ENCODE measurements at places on chromosomes 3 and 15. TPM values are rescaled to one million over a fixed set of nuclear protein-coding genes. Genes with fewer than 3 reads are reported as not detected.

Gene TMC3
- total RNA-seq = not detected

GRCh38 chr15:77843546-77843945 is 210.8 kb upstream of the LINGO1 start:
- H3K4me1 ChIP-seq = no peaks in the 10 kb centered on the region
- peaks cover 96% of the 10 kb centered on the region for H3K27me3 ChIP-seq
- no peak overlapping the region for H3K4me3 ChIP-seq
- DNase-seq = no peak
- H3K27ac ChIP-seq = no peak overlapping the region

DNA sequence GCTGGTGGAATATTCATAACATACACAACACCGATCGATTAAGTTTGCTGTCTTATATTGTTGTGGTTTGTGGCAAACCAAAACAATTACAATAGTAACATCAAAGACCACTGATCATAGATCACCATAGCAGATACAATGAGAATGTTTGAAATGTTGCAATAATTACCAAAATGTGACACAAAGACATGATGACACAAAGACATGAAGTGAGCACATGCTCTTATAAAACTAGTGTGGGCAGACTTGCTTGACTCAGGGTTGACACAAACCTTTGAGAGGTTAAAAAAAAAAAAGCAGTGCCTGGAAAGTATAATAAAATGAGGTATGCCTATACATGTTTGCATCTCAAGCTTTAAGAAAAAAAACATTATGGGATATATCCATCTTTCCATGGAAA is 130.3 kb downstream of the NR1I2 start:
- H3K4me3 ChIP-seq = no peak overlapping the region
- no peak for DNase-seq
- peaks cover 15% of the 10 kb centered on the region for H3K36me3 ChIP-seq
- no peaks in the 10 kb centered on the region for H3K27me3 ChIP-seq
- H3K4me1 ChIP-seq = no peaks in the 10 kb centered on the region
- no peak overlapping the region for H3K27ac ChIP-seq

- H3K36me3 ChIP-seq = no peaks in the 10 kb centered on the region
- DNase-seq = no peak
- no peak overlapping the region for H3K4me3 ChIP-seq
- no peak overlapping the region for H3K27ac ChIP-seq
These were observed 31.9 kb downstream of the CRTC3 start for GRCh38 chr15:90561344-90562244.

Gene HDDC3
- total RNA-seq = 25.1 TPM

Gene DET1
- total RNA-seq = 4.9 TPM

- H3K4me3 ChIP-seq = no peak overlapping the region
- H3K36me3 ChIP-seq = no peaks in the 10 kb centered on the region
- peaks cover 8% of the 10 kb centered on the region for H3K4me1 ChIP-seq
- no peaks in the 10 kb centered on the region for H3K27me3 ChIP-seq
- DNase-seq = no peak
These were observed 749.8 kb upstream of the SGO1 start for GRCh38 chr3:20935791-20936190.

Gene ADAMTS17
- 3.5 TPM for total RNA-seq

GRCh38 chr3:101143012-101143411 is 149.8 kb upstream of the ABI3BP start:
- no peak overlapping the region for H3K4me3 ChIP-seq
- H3K4me1 ChIP-seq = peaks cover 58% of the 10 kb centered on the region
- no peaks in the 10 kb centered on the region for H3K27me3 ChIP-seq

All from Calu3 (cell line).